RWPE1 (cell line): ENCODE measurements at places on chromosomes 5 and 9.

- no peak for DNase-seq
Measured at GRCh38 chr9:126151031-126151685, 175.5 kb upstream of the MVB12B start.

- DNase-seq: no peak
Measured at GRCh38 chr9:72937545-72937944, 15.3 kb downstream of the ALDH1A1 start.

GRCh38 chr5:145341842-145342241 is 493.3 kb downstream of the PRELID2 start:
- DNase-seq: no peak

DNA sequence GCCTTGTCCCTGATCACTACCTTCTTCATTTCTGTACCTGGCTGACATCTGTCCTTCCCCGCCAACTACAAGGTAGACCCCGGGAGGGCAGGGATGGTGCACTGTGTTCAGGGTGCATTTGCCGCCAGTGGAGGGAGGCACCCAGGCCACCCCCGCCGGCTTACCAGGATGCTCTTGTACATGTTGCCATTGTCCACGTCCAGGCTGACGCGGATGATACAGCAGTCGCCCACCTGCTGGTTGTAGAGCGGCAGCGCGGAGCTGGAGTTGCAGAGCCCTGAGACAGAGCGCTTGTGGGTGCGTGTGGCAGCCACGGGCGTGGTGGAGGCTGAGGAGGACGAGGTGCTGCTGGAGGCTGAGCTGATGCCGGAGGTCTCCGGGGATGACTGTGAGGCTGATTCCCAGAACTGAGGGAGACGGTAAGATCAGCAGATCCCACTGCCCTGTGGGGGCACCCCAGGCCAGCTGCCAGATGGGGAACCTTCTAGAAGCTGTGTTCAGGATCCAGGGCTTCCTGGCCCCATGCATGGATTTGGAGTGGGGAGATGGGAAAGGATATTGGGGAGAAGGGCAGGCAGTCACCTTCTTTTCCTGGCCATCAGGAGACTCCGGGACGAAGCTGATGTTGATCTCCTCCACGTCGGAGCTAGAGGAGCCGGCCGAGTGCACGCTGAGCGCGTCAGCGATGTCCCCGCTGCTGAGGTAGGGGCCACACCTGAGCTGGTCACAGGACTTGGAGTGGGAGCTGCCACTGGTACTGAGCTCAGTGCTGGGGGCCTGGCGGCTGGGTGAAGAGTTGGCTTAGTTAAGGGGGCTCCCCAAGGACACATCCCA is 19.5 kb downstream of the RALGDS start:
- DNase-seq: no peak

GRCh38 chr5:59887274-59887673 is 6.3 kb downstream of the PDE4D start:
- no peak for DNase-seq

DNA sequence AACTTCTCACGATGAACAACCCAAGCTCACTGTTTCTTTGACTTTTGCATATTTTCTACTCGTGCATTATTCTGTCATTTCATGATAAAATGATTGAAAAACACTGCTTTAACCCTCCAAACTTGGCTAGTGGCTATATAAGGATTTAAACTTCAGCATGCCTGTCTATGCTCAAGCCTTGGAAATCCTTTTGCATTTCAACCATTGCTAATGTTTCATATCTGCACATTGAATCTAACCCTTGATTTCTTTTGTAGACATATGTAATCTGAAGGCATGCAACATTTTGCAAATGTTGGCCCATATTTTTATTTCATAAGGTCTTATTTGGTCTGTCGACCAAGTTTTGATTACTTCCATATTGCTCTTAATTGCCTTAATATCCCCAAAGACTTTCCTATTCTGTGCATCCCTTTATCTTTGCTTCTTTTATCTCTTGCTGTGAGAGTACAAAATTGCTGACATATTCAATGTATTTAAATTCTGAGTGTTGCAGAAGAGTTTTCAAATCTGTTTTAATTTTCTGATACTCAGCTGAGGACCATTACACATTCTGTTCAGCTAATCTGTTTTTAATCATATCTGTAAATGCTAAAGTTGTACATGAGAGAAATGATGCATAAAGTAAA is 403.7 kb upstream of the ZNF608 start:
- DNase-seq: no peak
